CD4-positive, alpha-beta T cell treated with Interleukin-15 for 4 hours (primary cell): ENCODE measurements at places on chromosomes 1 and 21.

DNA sequence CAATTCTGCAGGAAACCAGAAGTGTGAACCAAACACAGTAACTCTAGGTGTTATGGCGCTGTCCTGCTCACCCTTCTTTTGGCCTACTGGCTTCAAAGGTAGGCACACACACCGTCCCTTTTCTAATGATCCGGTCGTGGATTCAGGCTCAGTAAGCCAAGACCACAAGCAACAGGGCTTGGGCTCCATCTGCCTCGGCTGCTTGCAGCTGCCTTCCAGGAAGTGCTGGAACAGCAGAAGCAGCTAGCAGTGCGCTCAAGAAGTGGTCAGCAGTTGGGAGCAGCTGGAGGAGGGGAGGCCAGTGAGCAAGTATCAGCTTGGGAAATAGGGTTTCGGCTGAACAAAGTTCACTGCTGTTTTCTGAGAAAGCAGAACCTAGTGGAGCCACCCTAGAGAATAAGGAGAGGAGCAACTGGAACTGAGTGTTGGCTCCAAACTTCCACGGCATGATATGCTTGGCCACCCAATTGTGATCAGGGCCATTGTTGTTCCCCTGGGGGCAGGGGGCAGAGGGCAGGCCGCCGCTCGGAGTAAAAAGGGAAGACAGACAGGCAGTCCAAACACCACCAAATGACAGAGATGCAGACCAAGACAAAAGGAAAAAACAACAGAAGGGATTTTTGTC, 173.4 kb downstream of the TOMM20 start:
- DNase-seq, result no peak

DNA sequence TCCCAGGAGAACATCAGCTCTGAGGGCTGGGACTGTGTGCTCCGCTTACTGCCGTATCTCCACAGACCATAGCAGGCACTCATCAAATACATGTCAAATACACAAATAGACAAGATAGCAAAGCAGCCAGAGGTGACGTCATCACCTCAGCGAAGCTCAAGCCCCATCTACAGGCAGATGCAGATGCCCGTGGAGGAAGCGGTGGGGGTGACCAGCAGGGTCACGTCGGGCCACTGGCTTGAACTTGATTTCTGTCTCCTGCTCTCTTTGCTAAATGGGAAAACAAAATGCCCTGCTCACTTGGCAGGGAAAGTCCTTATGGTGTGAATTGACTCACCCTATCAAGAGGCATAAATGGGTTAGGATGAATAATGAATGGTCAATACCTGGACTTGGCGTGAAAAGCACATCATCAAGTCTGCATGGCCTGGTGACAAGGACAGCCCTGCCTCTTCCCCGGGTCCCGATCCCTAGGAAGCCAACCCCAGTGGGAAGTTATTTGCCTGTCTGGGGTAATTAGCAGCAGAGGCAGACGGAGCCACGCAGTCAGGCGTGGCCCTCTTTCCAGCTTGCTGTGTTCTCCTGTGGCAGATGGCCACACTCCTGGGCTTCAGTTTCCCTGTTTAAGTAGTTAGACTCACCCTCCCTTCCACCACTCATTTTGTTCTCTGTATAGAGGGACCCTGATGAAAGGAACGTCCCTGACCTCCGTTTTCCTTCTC, 536.0 kb downstream of the NPHP4 start:
- no peak for DNase-seq

DNA sequence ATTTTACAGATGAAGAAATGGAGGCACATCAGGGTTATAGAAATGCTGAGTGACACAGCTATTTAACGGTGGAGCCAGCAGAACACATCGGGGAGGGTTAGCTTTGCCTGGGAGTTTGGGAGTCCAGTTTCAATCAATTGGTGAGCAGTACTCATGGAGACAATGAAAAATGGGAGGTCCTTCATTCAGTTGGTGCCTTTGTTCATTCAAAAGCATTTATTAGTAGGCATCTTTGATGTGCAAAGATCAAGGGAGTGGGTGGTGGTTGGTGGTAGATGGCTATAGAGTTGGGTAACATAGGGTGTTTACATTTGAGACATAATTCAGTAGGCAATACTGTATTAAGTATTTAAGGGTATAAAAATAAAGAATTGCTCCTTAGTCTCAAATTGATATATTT, 183.7 kb upstream of the LMO4 start:
- DNase-seq, result no peak

DNA sequence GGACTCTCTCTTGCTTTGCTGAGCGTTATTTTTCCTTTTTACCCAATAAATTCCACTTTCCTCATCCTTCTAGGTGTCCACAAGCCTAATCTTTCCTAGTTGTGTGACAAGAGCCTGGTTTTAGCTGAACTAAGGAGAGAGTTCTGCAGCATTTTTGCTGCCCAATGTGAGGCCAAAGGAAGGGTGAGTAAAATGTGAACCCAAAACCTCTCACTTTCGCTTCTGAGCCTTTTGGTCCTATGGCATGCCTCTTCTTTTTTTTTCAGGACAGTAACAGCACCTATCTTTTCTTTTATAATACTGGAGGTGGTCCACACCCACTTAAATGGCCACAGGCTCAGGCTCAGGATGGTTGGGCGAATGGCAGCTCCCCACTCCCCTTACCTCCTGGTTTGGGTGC, 111.1 kb downstream of the COP1 start:
- no peak for DNase-seq

DNA sequence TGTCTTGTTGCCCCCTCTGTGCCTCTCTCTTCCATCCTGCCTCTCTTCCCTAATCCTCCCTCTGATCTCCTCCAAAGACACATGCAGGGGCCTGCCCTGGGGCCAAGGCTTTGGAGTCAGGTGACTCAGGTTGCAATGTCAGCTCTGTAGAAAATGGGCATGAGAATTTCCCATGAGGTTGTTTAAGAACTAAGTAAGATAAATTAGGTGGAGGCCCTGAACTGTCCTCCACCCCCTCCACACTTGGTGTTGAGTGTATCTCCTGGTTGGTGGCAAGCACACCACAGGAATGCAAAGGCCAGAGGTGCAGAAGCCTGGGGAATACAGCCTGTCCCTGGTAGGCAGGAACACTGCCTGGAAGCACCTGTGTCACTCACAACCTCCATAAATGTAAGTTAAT, 63.9 kb upstream of the GRIK3 start:
- no peak for DNase-seq

DNA sequence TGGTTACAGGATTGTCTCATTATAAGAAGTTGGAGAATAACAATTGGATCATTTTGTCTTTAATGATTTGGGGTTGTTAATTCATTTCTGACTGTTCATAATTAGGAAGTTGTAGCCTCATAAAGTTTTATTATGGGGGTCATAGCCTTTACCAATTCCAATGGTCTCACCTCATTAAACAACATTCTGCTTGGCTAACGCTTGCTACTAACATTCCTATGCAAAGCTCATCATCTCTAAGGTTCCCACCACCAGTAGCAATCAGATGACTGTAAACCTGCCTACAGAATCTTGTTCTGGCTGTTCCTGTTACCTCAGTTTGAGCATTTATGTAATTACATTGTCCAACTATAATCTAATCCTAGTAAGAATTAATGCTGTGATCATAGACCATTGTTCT, 60.2 kb downstream of the ODF2L start:
- DNase-seq, result no peak

- no peak for DNase-seq
Observed at GRCh38 chr1:16026723-16027484, 5.1 kb downstream of the CLCNKA start.

GRCh38 chr1:53545663-53546408, 86.6 kb downstream of the DMRTB1 start:
- DNase-seq, result no peak

DNA sequence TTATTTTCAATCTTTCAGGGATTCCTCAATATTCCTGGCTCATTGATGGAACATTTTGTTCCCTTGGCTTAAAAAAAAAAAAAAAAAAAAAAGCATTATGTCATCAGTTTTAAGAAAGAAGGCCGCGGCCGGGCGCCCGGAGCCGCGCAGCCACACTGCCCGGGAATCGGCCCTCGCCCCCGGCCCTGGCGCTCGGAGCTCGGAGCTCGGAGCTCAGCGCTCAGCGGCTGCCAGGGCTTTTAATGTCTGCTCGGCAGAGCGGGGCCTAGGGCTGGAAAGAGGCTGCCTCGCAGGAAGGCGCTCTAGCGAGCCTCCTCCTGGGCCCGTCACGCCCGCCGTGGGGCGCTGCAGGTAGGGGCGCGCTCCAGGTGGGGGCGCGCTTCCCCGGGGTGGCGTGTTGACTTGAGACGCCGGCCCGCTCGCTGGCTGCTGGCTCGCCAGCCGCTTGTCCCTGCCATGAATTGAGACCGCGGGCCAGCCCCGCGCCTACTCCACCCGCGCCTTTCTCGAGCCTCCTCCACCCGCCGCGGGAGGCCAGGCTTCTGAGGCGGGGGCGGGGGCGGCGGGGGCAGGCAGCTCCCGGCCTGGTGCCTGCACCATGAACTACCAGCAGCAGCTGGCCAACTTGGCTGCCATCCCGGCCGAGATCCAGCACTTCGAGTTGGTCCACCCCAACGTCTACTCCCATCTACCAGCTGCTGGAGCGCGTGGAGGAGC, 5.4 kb upstream of the TDRD5 start:
- DNase-seq, result no peak

DNA sequence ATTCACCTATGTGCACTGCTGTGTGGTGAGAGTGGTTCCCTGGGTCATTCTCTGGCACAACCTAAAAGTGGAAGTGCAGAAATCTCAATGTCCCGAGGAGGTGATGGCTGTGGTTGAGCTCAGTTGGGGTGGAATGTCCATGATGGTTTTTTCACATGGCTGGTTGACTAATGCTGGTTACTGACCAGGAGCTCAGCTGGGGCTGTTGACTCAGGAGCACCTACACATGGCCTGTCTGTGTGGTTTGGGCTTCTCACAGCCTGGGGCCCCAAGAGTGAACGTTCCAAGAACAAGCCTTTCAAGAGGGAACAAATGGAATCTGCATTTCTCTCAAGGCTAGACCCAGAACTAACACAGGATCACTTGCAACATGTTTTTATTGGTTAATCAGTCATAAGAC, 6.4 kb upstream of the KANK4 start:
- DNase-seq, result no peak

- DNase-seq, result no peak
Observed at GRCh38 chr1:205832326-205832751, 17.6 kb downstream of the PM20D1 start.

- no peak for DNase-seq
Observed at GRCh38 chr1:235063068-235063765, 65.4 kb downstream of the TOMM20 start.

- DNase-seq, result no peak
Observed at GRCh38 chr1:159937054-159937750, 8.2 kb downstream of the IGSF9 start.

DNA sequence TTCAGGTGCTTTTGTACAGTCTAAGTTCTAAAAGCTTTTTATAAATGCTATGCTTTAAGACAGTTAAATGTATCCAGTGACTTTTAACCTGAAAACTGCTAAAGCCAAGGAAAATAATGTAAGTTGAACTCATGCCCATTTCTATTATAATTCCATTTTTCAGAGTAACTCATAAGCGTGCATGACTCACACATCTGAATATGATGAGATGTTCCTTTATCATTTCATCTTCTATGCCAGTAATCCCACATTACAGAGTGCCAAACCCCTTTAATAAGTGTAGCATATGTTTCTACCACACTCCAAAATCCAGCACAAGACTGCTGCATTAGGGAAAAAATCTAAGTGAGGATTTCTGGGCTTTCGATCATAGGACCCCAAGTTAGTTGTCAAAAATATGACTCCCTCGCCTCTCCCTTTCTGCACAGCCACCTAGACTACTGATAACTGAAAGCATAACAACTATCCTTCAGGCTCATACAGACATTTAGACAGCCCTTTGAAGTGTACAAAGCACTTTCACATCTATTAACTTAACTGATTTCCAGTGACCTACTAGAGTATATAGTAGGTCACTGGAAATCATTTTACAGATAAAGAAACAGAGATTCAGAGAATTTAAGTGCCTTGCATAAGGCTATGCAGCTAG, 45.3 kb downstream of the JAK1 start:
- DNase-seq, result no peak

GRCh38 chr1:44249543-44249942, 36.3 kb downstream of the DMAP1 start:
- DNase-seq, result no peak

DNA sequence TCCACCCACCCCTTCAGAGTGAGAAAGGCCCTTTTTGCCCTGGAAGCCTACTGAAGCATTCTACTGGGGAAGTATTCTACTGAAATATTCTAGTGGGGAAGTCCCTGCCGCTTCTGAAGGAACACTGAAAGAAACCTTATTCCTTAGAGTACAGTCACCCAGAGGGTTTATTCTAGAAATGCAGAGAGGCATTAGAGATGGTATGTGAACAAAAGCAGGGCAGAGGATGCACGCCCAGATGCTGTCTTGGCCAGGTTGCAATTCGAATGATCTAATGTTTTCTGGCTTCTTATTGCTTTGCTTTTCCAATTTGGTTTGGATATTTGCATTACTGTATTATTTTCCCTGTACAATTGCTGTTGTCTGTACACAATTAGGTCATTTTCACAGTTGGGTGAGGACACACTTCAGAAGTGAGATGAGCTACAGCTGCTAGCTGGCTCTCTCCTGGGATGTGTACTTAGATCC, 37.1 kb downstream of the CCN1 start:
- DNase-seq, result no peak

GRCh38 chr1:82991569-82991968, 1007.4 kb downstream of the TTLL7 start:
- DNase-seq, result no peak

DNA sequence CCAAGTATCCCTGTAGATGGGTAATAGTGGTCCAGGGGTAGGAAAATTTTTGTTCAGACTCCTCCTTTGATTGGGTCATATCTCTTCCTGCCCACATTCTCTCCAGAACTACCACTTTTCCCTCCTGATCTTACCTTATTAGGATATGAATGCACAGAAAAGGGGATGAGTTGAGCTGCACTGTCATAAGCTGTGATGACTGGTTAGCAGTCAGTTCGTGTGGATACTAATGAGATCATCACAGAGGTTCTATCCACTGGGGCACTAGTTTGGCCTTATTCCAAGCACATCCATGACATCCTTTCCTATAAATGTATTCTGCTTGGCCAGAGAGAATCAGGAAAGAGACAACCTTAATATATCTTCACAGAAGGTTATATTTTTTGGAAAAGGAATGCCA, 22.1 kb upstream of the TBX15 start:
- DNase-seq, result no peak

- no peak for DNase-seq
Observed at GRCh38 chr1:205917466-205918238, 25.6 kb downstream of the SLC26A9 start.

DNA sequence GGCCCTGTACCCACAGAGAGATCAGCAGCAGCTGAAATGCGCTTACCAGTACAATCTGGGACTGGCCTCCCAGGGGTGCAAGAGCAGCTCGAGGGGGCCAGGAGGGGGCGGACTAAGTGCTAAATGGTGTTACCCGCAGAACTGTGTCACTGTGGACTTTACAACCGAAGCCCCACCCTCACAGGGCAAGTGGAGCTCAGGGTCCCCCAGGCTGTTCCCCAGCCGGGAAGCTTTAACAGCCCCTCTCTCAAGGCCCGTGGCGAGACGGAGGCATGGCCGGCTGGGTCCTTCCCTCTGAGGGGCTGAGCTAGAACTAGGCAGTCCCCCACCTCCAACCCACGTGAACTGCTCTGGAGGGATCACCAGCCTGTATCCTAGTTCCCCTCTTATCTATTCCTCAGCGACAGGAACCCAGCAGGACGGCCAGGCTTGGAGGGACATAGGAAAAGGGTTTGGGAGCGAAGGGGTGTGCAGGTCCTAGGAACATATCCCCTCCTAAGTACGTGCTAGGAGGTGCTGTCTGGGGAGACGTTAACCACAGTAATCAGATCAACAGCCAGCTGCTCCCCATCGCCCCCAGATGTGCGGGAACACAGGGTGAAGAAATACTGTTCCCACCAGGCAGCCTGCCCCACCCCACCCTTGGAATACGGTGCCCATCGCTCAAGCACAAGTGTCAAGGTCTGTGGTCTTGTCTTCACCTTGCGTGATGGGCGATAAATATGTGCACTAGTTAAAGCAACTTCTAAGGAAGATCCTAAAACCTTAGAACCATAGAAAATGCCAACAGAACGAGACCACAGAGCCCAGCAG, 24.4 kb downstream of the ZBTB17 start:
- DNase-seq, result peak; percentile 41
